ENCODE measurements at places on chromosomes 3 and 15.

GRCh38 chr3:132596816-132597433 lies at the start of gene ACKR4:
Gene ACKR4 (plus strand): TSS chr3:132597270. CDS start chr3:132600398, 3,128 bp downstream.
- peak; percentile 55 for DNase-seq

GRCh38 chr3:139934613-139935015 lies 371 bp upstream of the CLSTN2 start:
- no peak for DNase-seq

- no peak for DNase-seq
These were observed 99.7 kb downstream of the TAFA4 start for GRCh38 chr3:68832680-68833079.

GRCh38 chr3:120791913-120792312 lies 49.4 kb downstream of the GTF2E1 start:
- DNase-seq, result peak; percentile 90

DNA sequence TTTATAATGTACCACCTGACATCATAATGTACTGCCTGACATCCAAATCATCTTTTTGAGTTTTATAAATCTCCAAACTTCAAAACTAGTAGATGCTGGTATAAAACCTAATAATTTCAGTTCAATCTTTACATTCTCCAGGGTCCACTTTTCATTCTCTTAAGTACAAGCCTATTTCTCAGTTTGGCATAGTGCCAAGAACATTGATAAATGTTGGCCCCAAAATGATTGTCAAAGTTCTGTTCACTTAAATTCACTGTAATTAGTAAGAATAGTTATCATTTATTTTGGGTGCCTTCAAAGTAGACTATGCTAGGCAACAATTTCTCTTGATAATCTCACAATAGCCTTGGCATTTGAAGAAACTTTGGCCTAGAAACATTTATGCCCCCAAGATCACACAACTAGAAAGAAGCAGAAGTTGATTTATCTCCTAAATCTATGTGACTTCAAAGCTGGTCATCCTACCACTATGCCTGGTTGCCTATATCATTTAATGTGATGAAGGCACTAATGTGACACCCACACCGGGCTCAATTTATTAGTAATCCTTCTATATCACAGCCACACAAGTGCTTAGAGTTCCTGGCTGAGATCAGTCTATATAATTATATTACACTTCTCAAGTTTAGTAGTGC lies 101.7 kb downstream of the ZNF609 start:
- no peak for DNase-seq

DNA sequence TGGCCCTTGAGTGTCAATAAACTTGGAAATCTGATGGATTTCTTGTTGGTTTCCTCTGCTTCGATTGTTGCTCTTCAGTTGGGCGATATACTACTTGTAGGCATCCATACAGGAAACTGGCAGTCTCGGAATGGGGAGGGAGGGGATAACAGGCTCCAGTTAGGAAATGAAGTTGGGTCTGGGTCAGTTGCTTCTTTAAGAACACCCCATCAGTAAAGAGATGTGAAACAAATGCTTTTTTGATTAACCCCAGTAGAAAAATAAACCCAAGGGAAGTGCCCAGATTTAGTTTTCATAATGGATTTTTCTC lies 681 bp downstream of the CHMP2B start:
- peak; percentile 43 for DNase-seq

GRCh38 chr3:195881276-195881988 lies 26.9 kb downstream of the TNK2 start:
- DNase-seq, result no peak

DNA sequence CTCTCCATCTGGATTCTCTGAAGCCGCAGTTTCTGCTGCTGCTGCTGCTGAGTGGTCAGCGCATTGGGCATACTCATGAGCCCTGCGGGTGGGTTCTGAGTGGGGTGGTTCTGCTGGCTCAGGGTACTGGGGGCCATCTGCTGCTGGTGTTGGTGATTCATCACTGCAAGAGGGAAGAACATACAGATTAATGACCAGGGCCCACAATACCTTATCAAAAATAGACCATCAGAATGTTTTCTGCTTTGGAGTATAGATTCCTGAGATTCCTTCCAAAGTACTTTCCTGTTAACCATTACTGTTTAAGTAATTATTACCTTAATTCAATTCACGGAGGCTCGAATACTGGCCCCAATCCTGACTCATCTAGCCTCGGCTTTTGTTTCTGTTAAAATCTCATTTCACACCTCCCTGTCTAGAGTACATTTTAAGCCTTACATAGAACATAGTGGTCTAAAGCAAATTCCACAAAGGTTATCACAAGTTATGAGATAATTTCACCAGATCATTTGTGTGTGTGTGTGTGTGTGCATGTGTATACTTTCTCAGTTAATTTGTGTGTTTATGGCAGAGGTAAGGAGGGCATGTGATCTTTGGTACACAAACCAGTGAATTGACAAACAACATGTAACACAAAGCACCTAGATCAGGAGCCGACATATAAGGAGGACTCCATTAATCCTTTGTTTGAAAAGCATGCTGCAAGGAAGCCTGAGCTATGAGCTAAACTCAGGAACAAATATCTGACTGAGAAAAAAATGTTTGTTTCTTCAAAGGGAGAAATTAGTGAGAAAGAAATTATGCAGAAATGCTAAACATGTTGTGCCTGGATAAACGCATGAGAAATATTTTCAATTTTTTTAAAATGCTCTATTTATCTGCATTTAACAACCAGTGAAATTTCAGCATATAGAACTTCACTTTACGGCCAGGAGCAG lies 68.1 kb downstream of the TM4SF4 start:
- DNase-seq, result peak; percentile 34

GRCh38 chr3:80994085-80994665 lies 767.3 kb downstream of the GBE1 start:
- peak; percentile 3 for DNase-seq

DNA sequence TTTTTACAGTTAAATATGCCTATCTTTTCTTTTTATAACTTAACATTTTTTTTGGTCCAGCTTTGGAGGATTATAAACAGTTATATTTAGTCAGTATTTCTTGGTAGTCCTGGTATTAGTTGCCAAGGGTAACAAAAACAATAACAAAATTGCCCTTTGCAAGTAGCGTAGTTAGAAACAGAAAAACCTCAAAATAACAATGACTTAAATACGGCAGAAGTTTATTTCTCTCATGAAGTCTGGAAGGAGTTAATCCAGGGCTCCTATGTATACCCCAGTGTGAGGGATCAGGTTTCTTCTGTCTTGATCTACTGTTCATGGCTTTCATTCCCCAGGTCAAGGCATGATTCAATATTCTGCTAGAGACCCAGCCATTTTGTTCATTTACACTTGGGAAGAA lies 14.1 kb upstream of the MYH15 start:
- no peak for DNase-seq

DNA sequence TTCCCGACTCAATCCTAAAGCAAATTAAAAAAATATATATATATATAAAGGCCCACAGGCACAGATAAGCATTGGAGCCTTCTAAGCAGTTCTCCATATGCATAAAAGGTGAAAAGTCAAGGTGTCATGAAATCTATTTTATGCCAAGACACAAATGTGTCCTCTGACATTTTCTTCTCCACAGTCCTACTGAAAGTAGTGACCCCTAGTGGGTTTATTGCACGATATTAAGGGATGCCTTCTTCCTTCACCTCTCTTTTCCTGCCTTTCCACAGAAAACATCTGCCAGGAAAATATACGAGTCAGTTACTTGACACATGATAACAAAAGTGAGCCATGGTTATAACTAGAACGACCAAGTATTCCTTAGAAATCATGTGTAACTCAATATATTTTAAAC lies 303.2 kb downstream of the TIGIT start:
- peak; percentile 40 for DNase-seq

DNA sequence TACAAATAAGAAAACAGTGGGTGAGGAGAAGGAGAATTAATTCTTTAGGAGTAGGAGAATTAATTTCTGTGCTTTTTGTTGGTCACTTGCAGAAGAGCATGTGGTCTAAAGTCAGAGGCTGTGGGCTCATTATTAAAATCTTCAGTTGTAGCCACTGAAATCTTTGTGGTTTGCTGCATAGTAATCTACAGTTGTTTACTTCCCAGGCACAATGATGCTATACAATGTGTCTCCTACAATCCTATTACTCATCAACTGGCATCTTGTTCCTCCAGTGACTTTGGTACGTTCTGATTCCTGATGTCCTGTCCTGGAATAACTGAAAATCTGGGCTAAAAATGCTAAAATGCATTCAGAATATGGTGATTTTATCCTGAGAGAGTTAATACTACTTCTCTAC lies 21.0 kb downstream of the IFT122 start:
- peak; percentile 93 for DNase-seq

DNA sequence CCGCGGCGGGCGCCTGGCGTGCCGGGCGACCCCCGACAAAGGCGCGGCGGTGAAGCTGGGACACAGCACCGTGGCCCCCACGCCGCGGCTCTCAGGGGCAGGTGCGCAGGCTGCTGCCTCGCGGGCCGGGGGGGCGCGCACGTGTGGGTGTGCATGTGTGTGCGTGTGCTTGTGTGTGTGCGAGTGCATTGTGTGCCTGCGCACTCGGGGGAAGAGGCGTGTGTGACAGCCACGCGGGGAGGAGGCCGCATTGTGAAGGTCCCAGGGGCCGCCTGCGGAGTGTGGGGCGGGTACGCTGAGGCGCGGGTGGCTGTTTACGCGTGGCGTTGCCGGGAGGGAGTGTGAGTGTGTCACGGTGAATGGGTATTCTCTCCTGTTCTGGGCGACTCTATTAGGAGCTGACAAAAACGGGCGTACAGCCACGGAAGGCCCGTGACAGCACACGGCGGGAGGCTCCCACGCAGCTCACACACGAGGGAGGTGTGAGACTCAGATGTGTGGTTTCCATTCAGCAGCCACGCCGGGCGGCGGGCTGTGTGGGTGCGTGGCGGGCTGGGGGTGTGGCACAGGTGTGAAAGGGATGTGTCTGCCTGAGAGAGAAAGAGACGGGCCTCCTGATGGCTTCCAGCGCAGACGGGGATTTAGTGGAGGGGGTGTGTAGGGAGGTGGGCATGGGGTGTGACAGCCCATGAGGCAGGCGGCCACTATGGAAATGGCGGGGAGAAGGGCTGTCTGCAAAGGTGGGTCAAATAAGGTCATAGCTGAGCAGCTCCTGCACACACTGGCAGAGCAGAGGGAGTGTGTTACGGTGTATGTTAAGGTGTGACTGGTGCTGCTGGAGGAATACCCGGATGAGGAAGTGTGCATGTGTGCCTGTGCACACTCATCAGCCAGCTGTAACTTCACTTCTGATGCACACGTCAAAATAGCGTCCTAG lies 750 bp downstream of the PODXL2 start:
- DNase-seq, result no peak

GRCh38 chr3:53147151-53147902 lies 13.7 kb upstream of the PRKCD start:
- no peak for DNase-seq

GRCh38 chr3:158261371-158261991 lies 151.6 kb downstream of the RSRC1 start:
- DNase-seq, result peak; percentile 20

DNA sequence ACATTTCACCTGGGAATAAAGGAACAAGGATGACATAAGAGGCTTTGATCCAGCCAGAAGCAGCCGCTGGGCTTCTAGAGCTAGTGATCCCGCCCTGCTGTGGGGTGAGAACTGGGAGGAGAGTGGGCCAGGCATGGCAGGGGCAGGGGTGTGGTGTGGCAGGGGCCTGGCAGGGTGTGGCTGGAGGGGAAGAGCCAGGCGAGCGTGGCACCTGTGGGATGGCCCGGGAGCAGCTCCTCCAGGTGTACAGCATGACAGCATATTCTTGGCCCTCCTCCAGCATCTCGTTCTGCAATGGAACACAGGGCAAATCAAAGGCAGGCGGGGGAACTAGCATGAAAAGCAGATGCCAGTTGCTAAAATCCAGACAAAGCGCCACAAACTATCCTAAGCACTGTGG lies 35.5 kb downstream of the CYFIP1 start:
- DNase-seq, result no peak

DNA sequence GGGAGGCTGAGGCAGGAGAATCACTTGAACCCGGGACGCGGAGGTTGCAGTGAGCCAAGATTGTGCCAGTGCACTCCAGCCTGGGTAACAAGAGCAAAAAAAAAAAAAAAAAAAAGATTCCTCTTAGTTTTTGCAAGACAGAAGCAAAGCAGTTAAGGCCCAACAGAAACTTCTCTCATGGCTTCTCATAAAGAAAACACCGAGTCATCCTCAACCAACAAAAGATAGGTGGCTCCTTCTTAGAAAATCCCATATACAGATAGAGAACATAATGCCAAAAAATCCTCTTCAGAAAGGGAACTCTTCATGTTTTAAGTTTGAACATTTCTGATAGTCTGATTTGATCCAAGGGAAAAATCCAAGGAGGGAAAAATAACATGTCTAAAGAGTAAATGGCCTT lies 12.5 kb upstream of the SKIL start:
- DNase-seq, result no peak

DNA sequence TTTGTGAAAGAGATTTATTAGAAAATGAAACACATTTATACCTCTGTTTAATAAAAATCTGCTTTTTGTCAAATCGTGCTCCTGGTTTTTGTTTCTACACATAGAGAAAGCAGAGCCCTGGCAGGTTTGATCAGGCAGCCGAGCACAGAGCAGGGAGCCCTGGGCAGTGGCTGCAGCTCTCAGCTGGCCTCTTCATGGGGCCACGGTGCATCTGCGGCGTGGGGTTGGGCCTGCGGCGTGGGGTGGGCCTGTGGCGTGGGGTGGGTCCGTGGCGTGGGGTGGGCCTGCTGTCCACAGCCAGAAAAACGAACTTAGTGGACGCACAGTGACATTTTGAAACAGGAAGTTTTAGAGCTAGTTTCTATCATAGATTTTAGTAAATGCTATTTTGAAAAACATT lies 10.6 kb downstream of the GOLGA6L2 start:
- DNase-seq, result no peak

DNA sequence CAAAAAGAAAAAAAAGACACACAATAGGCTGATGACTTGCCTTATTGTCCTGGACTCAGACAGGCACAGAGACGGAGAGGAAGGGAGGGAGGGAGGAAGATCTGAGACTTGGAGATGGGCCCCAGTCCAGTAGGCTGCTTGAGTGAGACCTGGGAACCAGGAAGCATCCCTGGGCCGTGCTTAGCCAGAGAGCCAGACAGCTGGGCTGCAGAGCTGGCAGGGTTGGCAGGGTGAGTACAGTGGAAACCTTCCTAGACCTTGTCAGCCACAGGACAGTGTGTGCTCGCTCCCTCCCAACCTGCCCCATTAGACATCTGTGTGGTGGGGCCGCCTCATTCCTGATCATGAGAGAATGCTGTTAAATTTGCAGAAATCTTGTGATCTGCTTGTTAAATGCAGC lies 107.9 kb upstream of the ALDH1A3 start:
- no peak for DNase-seq

- no peak for DNase-seq
These were observed 245.4 kb downstream of the ZIC4 start for GRCh38 chr3:147160984-147161383.

- DNase-seq, result no peak
These were observed 8.9 kb upstream of the RNF7 start for GRCh38 chr3:141729240-141729639.

DNA sequence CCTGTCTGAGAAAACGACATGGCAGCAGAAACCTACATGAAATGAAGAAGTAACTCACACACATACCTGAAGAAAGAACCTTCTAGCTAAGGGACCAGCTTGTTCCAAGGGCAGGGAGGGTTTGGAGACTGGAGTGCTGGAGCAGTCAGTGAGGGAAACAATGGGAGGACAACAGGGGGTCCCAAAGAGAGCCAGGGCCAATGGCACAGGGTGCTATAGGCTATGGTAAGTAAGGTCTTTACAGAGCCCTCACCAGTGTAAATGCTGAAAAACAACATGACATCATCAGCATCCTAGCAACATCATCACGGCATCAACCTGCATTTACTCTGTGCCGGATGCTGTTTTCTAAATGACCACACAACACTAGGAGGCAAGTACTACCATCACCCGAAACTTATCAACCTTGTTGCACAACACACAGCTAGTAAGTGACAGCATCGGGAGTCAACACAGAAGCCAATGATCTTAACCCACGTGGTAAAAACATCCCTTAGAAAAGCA lies 449.5 kb upstream of the WNT5A start:
- no peak for DNase-seq

Data from ELR (cell line).